Cardiac fibroblast (primary cell): ENCODE measurements at places on chromosomes 4 and X.

GRCh38 chrX:29419774-29420553 lies 795.4 kb upstream of the MAGEB2 start:
- DNase-seq: peak; percentile 51

DNA sequence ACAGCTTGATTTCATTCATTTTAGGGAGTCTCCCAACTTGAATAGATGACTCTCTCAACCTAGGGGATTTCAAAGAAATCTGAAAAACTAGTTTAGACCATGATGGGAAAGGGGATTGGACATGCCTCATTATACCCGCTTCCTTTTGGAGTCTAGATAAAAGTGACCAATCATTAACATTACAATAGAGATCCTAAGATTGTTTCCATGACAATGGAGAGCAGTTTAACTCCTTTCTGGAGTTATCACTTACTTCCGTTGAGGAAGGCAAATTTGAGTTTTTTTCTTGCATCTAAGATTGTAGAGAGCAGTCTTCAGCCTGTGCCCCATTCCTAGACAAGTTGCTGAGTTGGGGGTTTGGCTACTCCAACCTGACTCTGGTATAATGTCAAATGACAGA lies 11.4 kb upstream of the IL15 start:
- DNase-seq: no peak

DNA sequence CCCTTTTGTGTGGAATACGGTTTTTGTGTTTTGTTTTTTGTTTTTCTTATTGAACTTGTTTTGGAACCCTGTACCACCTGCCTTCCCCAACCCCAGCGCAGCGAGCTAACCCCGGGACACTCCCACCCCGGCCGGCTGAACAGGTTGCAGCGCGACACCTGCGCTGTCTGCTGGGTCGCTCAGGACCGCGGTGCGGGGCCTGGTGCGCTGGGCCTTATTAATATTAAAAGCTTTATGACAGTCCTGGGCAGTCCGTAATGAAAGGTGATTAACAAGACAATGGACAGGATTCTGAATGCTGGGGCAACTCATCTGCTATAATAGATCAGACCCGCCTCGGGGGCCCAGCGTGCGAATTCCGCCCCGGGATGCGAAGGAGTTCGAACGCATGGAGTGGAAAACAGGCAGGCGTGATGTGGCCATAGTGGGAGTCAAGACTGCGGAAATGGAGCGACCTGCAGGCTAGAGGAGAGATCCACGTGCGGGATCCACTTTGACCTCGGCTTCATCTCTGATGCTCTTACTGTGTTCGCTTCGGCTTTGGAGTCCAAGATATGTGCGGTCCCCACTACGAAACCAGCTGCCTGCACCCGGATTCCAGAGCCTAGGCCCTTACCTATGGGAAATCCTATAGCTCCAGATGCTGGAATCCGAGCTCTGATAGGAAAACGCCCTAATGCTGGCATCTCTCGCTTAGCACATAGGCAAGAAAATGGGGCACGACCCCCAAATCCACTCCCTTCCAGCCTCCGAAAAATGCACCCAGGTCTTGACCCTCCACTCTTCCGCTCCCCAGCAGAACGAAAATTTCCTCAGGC lies 69.0 kb upstream of the TMEM33 start:
- no peak for DNase-seq

- DNase-seq: peak; percentile 84
Observed at GRCh38 chr4:109432696-109433095, 919 bp upstream of the SEC24B start.

DNA sequence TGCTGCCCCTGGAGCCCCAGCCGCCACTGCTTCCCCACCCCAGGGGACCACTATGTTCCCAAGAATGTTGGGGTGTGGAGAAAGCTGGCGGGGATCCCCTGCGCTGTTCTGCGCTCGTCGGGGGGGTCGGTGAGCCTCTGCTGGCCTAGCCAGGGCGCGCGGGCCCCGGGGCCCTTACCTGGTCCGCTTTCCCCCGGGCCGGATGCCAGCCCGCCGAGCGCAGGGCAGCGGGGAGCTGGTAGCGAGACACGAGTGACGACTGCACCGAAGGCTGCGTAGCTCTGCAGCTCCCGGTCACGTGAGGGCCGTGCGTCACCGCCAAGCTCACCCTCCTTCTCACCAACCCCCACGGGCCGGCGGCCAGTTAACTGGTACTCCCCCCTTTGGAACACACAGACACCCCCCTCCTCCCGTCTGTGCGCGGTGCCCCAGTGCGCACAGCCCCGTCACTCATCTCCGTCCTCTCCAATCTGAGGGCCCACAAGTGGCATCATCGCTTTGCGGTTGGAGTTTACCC lies at the start of gene BEX1:
TSS of gene BEX1 (minus strand) at position 254 of the 517 bp plus-strand sequence. CDS start 897 bp downstream, outside the sequence.
- peak; percentile 52 for DNase-seq

- no peak for DNase-seq
Observed at GRCh38 chrX:40849906-40850823, 114.8 kb upstream of the MED14 start.

DNA sequence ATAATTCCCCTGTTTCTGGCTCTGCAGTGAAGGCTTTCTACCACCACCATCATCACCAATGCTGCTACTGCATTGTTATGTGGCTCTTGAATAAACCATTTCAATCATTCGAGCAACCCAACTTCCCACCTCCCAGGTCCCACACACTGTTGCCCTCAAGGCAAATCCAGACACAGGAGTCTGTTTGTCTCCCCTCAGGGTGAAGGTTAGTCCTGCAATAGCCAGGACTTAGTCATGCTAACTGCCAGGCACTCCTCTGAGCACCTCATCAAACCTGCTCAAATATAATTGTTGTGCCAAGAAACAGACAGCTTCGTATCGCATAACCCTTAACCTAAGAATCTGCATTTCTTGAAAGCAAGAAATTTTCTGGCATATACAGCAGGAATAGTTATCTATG lies 213.2 kb downstream of the KDR start:
- DNase-seq: no peak

- DNase-seq: peak; percentile 1
Observed at GRCh38 chr4:65825116-65825753, 154.9 kb upstream of the EPHA5 start.

DNA sequence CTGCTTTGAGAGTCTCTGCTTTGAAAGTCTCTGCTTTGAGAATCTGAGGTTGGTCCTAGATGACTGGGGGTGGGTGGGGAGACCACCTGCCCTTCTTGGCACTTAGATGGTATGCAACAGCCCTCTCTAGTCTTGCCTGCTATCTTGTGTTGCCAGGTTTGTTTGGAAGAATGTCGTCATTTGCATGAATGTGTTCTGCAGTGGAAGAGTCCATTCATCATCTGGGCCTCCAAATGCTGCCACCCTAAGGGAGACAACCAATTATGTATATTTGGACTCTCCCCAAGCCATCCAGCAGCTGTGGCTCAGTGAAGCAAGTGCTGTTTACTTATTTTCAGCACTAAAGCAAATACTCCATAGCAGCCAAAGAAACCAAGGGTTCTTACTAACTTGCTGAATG lies 44.6 kb upstream of the TRPC5OS start:
- no peak for DNase-seq

DNA sequence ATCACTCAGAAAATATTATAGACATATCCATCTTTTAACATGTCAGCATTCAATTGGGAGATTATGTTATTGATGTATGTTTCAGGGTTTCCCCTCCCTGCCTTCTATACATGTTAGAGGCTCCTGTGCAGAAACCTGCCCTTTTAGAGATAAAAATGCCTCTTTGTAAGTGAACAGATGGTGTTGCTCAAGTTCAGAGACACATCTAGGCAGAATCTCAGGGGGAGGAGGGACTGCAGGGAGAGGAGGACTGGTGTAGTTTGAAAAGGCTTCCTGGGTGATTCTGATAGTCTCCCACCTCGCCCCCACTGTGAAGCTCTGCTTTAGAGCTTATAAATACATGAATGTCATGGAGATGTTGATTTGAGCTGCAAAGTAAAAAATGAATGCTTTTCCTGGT lies 12.0 kb upstream of the UNC5C start:
- DNase-seq: no peak

- DNase-seq: no peak
Observed at GRCh38 chr4:9771034-9771433, 10.4 kb upstream of the DRD5 start.

DNA sequence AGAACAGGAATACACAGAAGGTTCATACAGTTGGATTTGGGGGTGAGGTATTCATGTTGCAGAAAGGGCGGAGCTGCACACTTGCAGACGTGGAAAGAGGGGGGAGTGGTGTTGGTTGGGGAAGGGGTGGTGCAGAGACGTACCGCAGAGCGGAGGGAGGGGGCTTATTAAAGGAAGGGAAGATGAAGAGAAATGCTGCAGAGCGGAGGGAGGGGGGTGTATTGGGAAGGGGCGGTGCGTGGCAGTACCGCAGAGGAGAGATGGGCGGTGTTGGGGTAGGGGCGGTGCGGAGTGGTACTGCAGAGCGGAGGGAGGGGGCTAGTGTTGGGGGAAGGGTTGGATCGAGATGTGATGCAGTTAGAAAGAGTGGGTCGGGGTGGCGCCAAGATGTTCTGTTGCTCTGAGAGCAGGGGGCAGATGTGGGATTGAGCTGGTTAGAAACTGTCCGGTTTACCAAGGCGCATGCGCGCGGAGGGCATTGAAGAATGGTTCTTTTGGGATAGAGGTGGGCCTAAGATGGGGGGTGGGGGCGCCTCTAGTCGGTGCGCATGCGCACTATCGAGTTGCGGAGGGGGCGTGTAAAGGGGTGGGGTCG lies 900 bp downstream of the TRO start:
- peak; percentile 84 for DNase-seq

GRCh38 chrX:97860226-97860625 lies 976.5 kb downstream of the RPA4 start:
- DNase-seq: no peak

- DNase-seq: peak; percentile 33
Observed at GRCh38 chr4:110020139-110020538, 107.5 kb downstream of the EGF start.

DNA sequence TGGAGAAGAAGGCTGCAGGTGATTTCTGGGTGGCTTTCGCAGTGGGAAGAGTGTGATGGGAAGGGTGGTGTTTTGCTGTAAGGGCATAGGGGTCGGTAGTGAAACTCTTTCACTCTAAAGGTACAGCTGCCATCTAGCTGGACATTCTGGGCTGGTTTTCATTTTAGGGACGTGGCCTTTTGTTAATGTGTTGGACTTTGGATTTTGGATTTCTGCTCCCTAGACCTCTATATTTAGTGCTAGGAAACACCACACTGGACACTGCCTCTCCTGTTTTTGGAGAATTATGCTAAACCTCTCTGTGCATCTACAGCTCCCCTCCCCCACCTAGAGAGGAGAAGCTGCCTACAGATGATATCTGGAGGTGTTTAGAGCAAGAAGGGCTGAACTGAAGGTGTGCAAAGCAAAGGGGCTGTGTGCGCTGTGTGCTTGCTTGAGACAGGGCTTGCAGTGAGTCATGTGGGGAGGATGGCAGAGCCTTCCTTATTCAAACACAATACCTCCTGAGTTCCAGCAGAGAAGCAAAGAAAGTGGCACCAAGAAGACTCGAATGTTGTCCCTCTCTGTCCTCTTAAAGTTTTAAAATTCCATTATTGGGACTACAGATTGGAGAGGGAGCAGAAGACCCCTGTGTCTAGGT lies 47.9 kb downstream of the STARD8 start:
- no peak for DNase-seq

DNA sequence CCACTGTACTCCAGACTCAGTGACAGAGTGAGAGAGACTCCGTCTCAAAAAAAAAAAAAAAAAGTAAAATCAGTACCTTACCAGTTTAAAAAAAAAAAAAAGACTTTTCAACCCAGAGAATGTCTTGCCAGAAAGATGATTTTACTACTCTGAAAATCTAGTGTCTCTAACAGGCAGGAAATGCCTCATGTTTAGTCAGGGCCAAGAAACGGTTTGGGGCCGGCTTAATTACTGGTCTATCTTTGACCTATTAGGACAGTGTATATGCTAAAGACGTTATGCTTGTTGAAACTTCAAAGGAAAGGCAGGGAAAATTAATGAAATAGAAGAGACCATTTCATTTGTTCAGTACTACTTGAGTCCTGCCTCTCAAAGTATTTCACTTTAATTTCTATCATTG lies 9.9 kb downstream of the BEND4 start:
- peak; percentile 3 for DNase-seq

GRCh38 chr4:86319390-86319789 lies 40.5 kb downstream of the MAPK10 start:
- DNase-seq: no peak

- peak; percentile 22 for DNase-seq
Observed at GRCh38 chr4:42523066-42523718, 125.9 kb downstream of the SHISA3 start.

- DNase-seq: peak; percentile 17
Observed at GRCh38 chr4:122997463-122998101, 75.2 kb upstream of the NUDT6 start.

DNA sequence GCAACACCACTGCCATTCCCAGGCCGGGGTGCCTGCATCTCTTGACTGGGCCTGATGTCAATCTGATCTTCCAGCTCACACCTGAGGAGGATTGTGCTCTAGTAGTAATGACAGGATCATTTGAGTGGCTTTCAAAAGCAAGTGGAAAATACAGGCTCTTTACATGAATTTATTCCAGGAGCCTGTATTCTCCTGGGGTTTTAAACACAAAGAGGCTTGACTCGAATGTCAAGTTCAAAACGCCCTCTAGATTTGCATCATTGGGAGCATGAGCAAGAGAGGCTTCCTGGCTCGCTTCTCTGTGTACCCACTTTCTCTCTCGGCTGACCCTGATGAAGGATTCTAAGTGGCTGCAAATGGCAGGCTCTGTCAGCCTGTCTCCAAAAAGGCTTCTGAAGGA lies 199.5 kb upstream of the PUDP start:
- no peak for DNase-seq
